ENCODE measurements at places on chromosomes 6 and 20.

DNA sequence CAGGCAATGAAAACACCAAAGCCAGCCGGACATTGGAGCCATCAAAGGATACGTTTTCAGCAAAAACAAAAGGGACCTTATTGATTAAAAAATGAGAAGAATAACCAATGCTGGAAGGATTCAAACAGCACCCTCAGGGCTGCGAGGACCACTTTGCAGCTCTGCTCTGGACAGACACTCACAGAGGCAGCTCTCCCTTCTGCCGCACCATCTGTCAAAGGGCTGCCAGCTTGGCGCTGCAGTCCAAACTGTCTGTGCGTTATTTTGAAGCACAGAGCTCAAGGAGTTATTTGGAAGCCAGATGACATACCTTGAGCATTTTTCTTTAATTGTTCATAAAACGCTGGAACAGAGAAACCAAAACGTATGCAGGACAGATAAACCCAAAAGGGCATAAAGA lies 85.2 kb downstream of the KIF16B start:
- no peak for DNase-seq

DNA sequence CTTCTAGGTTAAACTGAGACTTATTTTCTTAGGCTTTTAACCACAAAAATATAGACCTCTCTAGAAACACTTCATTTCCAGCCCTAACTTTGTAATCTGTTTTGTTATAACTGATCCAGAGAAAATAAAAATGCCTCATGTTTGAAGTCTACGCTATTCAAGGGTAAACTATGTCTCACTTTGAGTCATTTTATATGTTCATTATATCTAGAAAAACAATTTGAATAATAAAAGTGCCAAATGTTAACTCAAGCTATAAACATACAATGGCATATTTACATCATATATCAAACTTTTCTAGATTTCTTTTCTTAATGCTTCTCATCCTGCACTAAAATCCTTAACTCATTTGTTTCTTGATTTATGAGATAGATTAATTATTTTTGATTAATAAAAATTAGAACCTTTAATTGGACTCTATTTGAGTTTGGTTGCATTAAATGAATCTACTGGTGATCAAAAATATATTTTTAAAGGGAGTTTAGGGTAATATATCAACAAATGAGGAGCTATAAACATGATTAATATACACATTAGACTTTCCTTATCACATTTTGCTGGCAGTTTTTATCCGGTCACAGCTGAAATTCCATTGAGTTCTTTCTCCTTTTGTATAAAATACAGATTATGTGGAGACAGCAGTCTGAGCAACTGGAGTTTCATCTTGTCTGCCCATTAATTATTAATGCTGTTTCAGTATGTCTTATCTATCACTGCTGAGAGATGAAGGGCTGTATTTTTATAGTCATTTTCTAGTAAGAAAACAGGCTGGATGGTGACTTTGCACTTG lies 246.5 kb downstream of the TBX18 start:
- no peak for DNase-seq

DNA sequence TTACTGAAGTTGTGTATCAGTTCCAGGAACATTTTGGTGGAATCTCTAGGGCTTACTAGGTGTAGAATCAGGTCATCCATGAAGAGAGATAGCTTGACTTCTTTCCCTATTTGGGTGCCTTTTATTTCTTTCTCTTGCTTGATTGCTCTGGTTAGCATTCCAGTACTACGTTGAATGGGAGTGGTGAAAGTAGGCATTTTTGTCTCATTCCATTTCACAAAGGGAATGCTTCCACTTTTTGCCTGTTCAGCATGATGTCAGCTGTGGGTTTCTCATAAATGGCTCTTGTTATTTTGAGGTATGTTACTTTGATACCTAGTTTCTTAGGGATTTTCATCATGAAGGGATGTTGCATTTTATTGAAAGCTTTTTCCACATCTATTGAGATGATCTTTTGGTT lies 195.3 kb downstream of the MOXD1 start:
- no peak for DNase-seq

DNA sequence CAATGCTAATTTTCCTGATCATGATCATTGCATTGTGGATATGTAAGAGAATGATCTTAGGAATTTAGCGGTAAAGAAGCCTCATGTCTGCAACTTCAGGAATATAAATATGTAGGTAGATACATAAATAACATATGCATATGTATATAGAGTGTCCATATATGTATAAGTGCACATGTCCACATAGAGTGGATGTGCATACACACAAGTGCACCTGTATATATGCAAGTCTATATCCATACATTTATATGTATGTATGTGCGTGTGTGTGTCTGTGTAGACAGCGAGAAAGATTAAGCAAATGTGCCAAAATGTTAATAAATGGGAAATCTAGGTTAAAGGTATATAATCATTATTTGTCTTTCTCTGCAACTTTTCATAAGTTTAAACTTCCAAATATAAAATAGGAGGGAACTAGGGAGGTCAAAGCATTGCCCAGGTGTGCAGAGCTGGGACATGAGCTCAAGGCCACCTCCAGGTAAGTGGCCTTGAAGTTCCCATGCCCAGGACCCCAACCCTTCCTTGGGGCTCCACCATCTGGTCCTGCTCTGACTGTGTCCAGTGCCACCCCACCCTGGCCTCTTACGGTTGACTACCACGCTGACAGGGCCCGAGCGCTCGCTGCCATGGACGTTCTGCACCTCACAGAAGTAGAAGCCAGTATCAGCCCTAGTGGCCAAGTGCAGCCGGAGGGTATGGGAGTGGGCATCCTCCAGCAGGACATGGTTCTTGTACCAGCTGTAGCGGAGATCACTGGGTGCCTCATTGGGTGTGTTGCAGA lies 9.6 kb downstream of the SIGLEC1 start:
- DNase-seq, result no peak

- DNase-seq, result no peak
These were observed 137.0 kb downstream of the PRDM13 start for GRCh38 chr6:99743647-99744046.

GRCh38 chr20:63163596-63164483 lies 52.1 kb downstream of the YTHDF1 start:
- no peak for DNase-seq

- no peak for DNase-seq
These were observed 36.2 kb upstream of the NANP start for GRCh38 chr20:25659999-25660398.

- DNase-seq, result peak; percentile 95
These were observed 54.1 kb downstream of the FGD2 start for GRCh38 chr6:37059344-37060194.

- DNase-seq, result no peak
These were observed 156.1 kb downstream of the F13A1 start for GRCh38 chr6:6164367-6164766.

DNA sequence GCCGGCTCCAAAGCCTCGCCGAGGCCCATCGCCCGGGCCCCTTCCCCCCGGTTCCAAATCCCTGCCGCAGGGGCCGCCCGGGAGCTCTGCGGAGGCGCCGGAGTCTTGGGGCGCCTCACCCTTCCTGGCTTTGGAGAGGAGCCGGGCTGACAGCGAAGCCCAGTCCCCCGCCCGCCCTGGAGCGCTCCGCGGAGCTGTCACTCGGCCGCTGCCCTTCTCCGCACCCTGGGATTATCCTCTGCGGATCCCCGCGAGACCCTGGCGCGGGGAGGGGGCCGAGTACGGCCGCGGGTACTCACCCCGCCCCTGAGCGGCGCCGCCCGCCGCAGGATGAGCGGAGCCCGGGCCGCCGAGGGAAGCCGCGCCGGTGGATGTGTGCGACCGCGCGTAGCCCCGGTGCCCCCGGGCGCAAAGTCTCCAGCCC lies 343 bp downstream of the SNAP91 start:
- DNase-seq, result no peak

DNA sequence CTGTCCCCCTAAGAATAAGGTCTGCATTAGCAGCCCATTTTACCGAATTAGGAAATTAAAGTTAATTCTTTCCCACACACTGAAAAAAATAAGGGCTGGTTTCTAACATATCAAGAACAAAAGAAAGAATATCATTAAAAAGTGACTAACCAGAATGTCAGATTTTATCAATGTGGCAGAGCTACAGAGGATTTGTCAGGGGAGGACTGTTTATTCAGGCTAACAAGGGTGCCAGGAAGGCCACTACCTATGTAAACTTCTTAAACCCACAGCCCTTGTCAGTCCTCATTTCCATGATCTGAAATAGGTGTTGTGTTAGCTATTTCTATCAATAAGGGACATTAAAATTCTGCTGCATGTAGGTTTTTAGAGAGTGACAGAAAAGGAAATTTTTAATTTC lies 76.4 kb downstream of the BACH2 start:
- no peak for DNase-seq

- no peak for DNase-seq
These were observed 237.1 kb upstream of the OPRM1 start for GRCh38 chr6:153801917-153802316.

- DNase-seq, result peak; percentile 76
These were observed 5.2 kb downstream of the TBCC start for GRCh38 chr6:42740725-42741124.

DNA sequence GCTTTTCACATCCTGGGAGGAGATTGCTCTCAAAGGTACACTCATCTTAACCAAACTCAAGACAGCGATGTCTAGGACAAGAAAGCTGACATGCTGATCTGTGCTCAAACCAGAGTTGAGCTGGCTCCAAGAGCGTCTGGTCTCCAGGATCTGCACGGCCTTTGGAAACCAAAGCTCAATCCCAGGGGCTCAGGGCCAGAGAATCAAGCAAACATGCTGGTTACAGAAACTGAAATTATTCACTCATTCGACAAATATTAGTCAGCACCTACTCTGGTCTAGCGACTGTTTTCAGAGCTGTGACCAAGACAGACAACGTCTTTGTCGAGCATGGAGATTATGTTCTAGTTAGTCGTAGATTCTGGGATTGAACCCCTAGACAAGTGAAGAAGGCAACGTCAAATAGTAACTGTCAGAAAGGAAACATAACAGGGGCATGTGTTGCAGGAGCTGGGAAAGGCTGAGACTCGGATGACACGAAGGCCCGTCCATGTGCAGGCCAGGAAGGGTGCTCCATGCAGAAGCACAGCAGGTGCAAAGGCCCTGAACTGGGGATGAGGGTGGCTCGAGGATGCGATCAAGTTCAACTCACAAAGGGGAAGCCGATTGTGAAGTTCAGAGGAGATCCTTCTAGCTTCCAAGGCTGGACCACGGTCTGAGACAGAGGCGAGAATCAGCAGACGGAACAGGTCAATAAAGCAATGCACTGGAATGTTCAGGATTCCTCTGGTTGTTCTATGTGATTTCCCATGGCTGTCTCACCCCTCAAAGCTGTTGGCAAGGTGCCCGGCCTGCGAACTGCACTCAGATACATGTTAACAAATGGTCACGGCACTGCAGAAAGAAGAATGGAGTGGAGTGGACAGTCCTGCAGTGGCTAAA lies 12.5 kb upstream of the PCK1 start:
- DNase-seq, result no peak

GRCh38 chr20:24672886-24673677 lies 203.7 kb downstream of the SYNDIG1 start:
- peak; percentile 97 for DNase-seq

- DNase-seq, result peak; percentile 17
These were observed 17.9 kb downstream of the C6orf15 start for GRCh38 chr6:31094389-31094881.

DNA sequence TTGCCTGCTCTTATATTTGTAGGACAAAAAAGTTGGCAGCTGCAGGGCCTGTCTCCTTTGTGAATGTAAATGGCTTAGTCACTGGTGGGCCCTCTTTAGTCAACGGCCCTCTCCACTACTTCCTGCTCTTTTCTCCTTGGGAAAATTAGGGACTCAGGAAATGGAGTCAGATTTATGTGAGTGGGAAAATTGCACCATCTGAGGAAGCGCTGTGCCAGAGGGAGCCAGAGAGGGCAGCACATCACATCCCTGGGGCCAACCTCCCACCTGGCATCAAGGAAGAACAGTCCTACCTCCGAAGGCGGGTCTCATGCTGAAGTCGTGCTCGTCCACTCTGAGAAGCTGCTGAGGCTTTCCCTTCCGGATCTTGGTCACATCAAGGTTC lies 15.6 kb downstream of the GABRR2 start:
- no peak for DNase-seq
